ENCODE measurements at places on chromosomes 11 and 22.

GRCh38 chr11:30312243-30312642 is 10.7 kb upstream of the ARL14EP start:
- no peak for DNase-seq

DNA sequence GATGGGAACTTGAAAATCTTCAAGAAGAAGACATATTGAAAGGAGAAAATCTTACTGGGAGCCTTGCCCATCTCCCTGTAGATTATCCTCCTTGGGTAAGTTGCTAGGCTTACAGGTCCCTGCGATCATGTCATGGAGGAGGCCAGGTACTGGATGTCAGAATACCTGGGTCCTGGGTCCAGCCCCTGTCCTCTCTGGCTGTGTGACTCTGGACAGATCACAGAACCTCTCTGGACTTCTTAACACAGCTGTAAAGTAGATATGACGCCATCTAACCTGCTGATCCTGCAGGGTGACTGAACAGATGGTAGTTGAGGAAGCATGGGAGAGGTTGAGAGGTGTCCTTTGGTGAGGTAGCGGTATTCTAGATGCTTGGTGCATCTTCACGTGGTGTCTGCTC is 4.1 kb downstream of the TSKU start:
- no peak for DNase-seq

DNA sequence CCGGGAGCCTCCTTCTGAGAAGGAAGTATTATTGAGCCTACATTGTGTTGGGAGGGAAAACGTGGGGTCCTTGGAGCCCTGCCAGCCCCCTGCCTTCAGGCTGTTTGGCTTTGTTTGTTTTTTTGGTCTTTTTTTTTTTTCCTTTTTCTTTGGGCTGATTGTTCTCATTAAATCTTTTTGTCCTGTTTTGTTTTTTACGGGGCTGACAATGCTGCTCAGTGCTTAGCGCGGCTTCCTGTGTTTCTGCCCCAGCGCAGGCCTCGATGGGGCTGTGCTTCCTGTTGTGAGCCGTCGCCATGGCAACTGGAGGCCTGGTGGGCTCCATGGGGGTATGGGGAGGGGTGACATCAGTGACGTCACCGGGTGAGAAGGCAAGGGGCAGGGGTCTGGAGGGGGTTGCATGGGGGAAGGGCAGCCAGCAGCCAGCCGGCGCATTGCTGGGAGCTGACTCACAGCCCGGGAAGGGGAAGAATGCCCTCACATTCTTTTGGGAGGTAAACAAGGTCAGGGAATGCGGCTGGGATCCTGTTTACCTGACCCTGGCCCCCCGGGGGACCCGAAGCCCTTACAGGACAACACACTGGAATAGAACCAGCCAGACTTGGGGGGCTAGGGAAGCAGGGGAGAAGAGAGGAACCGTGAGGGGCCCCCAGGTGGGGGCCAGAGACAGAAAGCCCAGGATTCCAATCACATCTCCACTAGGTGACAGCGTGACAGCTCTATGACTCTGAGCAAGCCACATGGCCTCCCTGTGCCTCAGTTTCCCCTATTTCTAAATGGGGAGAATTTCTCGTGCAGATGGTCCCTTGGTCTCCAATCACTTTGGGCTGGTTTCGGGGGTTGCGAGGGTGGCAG is 22.2 kb upstream of the CBX7 start:
- peak; percentile 63 for DNase-seq

- DNase-seq: no peak
Observed at GRCh38 chr11:120024586-120024985, 113.3 kb downstream of the TRIM29 start.

- no peak for DNase-seq
Observed at GRCh38 chr11:116256215-116256614, 516.6 kb downstream of the BUD13 start.

GRCh38 chr11:44611088-44611487 is 45.6 kb downstream of the CD82 start:
- no peak for DNase-seq

DNA sequence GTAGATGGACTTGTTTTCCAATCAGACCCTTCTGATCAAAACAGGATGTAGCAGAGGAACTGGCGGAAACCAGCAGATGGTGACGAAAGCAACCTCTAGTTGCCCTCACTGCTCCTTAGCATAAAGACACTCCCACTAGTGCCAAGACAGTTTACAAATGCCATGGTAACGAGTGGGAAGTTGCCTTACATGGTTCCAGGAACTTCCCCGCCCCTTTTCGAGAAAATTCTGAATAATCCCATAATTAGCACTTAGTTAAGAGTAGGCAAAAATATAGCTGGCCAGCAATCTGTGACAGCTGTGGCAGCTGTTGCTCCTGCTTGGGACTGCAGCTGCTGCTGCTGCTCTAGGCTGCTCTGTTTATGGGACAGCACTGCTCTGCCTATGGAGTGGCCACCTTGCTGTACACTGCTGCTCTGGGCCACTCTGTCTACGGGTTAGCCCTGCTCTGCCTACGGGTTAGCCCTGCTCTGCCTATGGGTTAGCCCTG is 33.4 kb upstream of the SORL1 start:
- DNase-seq: peak; percentile 25

GRCh38 chr11:11170352-11171084 is 182.5 kb downstream of the CSNK2A3 start:
- no peak for DNase-seq

- no peak for DNase-seq
Observed at GRCh38 chr11:120720760-120721159, 209.2 kb downstream of the GRIK4 start.

DNA sequence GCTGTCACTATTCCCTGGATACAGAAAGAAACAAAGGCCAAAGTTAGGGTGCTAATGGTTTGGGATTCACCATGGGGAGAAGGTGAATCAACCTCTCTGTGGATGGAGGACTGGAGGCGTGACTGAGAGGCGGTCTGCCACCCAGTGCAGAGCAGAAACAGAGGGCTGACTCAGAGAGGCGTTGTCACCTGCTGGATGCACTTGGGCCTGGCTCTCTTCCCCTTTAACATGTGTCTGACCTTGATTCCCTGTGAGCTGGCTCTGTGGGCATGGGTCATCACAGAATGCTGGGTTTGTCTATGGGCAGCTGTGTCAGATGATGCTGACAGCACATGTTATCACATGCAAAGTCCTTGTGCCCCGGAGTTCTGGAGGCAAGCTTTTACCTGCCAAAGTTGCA is 75.9 kb downstream of the LDLRAD3 start:
- no peak for DNase-seq
